ENCODE measurements at places on chromosomes 5 and 9. TPM values are rescaled to one million over a fixed set of nuclear protein-coding genes. Genes with fewer than 3 reads are reported as not detected.

The LHX3 gene
- total RNA-seq = not detected

The PCDHB3 gene
- total RNA-seq = not detected

The HCN1 gene
- total RNA-seq = not detected

The NEUROG1 gene
- not detected for total RNA-seq

The TLR4 gene
- total RNA-seq = 24.8 TPM

The UNC13B gene
- 68.7 TPM for total RNA-seq

The CTNND2 gene
- 0.29 TPM for total RNA-seq

The HBEGF gene
- 6.4 TPM for total RNA-seq

The PTGDS gene
- 34.9 TPM for total RNA-seq

The GPX8 gene
- total RNA-seq = not detected

The OR1Q1 gene
- total RNA-seq = not detected

The SFXN1 gene
- total RNA-seq = 33.6 TPM

The TRAF1 gene
- 10.3 TPM for total RNA-seq

The FOXD1 gene
- total RNA-seq = not detected

The HSPB3 gene
- not detected for total RNA-seq

The TXNDC8 gene
- not detected for total RNA-seq

The FLT4 gene
- 9.5 TPM for total RNA-seq

The SLC35D2 gene
- total RNA-seq = 13.8 TPM

The OXCT1 gene
- 22.0 TPM for total RNA-seq

The SLC45A2 gene
- not detected for total RNA-seq

The FOXE1 gene
- not detected for total RNA-seq

The CXCL14 gene
- not detected for total RNA-seq

The FOXD4L4 gene
- total RNA-seq = not detected

The CD74 gene
- 142 TPM for total RNA-seq

The INSL4 gene
- total RNA-seq = not detected

The NRARP gene
- total RNA-seq = 28.6 TPM

The GRAMD2B gene
- 47.5 TPM for total RNA-seq

The ADAMTS16 gene
- not detected for total RNA-seq

The CCDC152 gene
- 1.5 TPM for total RNA-seq

The BARHL1 gene
- not detected for total RNA-seq

The PSAT1 gene
- 5.8 TPM for total RNA-seq

The PCDHB9 gene
- 0.45 TPM for total RNA-seq

The NRG2 gene
- total RNA-seq = 0.37 TPM

The MRPS30 gene
- 36.2 TPM for total RNA-seq

The SLC6A19 gene
- total RNA-seq = 0.89 TPM

The RNF38 gene
- 22.9 TPM for total RNA-seq

The PCDHB2 gene
- not detected for total RNA-seq

The ENC1 gene
- total RNA-seq = 57.5 TPM

The ARL14EPL gene
- not detected for total RNA-seq

The LEAP2 gene
- 2.3 TPM for total RNA-seq

The MED10 gene
- total RNA-seq = 104 TPM

The OSMR gene
- 17.9 TPM for total RNA-seq

The SMC5 gene
- total RNA-seq = 93.8 TPM

The LHX2 gene
- not detected for total RNA-seq

The LCNL1 gene
- not detected for total RNA-seq

The CTXN3 gene
- total RNA-seq = not detected

The ATG12 gene
- total RNA-seq = 44.5 TPM

The TMEM174 gene
- not detected for total RNA-seq

The SMIM33 gene
- not detected for total RNA-seq

The SELENOP gene
- 395 TPM for total RNA-seq

The CATSPER3 gene
- not detected for total RNA-seq

The ZNF474 gene
- not detected for total RNA-seq

The CCDC171 gene
- 11.4 TPM for total RNA-seq

The WNT8A gene
- not detected for total RNA-seq

The NEURL1B gene
- 9.1 TPM for total RNA-seq

Measured in stomach (tissue), 19 donors.